ENCODE measurements at places on chromosomes 5 and 9.
A peak's percentile ranks its signal among the peaks of the same experiment; 100 is the strongest.

- no peak for DNase-seq
Measured at GRCh38 chr9:131125038-131125287, 423 bp upstream of the NUP214 start.

DNA sequence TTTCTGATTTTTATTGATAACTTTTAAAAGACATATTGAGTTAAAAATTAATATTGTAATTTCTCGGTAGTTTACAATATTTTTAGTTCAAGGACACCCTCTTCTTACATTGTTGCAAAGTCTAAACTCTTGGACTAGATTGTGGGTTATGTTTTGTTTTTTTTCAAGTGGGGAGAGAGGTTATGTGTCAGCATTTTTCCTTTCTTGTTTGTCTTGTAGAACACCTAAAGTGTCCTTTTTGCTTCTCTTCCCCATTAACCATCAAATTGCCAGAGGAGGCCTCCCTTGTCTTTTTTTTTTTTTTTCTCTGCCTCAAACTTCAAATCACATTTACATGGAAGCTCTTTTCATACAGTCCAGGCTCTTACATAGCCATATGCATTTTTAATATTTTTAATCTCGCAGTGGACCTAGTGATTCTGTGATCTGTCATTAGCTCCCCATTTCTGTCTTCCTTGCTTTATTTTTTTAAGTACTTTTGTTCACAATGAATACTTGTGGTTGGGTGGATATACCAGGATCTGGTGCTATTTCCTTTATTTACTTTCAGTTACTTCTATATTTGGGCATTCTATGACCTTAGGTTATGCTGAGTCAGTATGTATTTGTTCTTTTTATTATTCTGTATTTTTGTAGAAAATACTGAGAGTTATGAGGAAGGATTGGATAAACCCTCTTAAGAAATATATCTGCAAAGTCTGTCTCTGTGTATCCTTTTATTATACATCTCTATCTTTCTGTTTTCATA lies 2280.6 kb upstream of the ACO1 start:
- DNase-seq = no peak

DNA sequence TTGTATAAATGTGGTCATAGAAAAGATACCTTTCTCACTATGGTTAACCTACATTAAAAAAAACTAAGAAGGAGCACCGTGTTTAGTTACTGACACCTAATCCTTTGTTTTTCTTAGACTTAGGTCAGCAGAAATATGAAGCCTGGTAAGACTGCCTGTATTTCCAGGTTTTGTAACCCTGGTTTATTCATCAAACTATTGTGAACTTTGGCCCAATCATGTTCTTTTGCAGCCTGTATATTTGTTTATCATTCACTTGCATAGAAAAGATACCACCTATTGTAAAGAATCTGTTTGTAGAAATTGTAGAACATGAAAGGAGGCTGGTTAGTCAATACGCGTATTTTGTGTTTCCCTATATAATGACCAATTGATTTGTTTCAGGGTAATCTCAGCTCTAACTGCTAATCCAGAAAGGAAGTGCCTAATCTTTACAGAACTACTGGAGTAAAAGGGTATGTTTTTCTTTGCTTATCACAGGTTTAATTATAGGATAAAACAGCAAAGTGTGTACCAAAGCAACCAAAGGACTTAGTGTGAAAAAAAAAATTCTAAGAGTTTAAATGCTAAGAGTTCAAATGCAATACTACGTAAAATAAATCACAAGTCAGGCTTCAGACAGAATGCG lies 103.6 kb downstream of the LURAP1L start:
- DNase-seq = peak; percentile 64

GRCh38 chr5:106312360-106312759 lies 1358.4 kb downstream of the EFNA5 start:
- DNase-seq = no peak

GRCh38 chr5:143914756-143915155 lies 102.8 kb downstream of the HMHB1 start:
- no peak for DNase-seq

- DNase-seq = no peak
Measured at GRCh38 chr5:102762562-102763227, 7.6 kb downstream of the PAM start.

DNA sequence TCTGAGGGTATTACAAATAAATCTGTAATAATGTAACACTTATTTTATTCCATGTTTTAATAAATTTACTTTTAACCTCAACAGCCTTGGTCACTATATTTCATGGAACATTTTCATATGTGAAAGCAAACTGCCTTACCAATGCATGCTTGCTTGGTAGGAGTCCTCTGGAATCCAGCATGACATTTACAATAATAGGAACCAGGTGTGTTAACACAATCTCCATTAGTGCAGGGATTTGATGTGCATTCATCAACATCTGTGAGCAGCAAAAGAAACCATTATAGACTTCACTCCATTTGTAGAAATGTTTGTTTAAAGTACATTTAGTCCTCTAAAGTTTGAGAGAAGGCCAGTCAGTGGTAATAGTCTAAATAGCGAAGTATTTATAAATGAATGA lies 159.4 kb downstream of the FBN2 start:
- no peak for DNase-seq

- no peak for DNase-seq
Measured at GRCh38 chr5:158205992-158206391, 347.0 kb upstream of the CLINT1 start.

DNA sequence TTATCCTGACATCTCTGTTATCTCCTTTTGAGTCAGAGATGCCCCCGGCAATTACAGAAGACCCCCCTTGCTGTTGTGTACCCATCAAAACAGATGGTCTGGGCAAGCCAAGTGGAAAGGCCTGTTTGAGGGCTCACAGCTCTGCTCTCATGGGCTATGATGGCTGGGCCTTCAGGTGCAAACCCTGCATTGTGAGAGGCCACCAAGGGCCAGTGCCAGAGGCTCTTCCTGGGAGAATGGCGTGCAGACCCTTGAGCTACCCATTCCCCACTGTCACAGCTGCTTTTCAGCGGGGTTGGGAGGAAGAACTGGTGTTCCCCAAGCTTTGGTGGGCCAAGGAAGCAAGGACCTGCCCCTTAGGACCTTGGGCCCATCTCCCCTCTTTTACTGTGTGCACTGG lies 174.7 kb upstream of the PPP1R26 start:
- no peak for DNase-seq

GRCh38 chr5:32942225-32942989 lies 231.3 kb downstream of the NPR3 start:
- DNase-seq = peak; percentile 65

DNA sequence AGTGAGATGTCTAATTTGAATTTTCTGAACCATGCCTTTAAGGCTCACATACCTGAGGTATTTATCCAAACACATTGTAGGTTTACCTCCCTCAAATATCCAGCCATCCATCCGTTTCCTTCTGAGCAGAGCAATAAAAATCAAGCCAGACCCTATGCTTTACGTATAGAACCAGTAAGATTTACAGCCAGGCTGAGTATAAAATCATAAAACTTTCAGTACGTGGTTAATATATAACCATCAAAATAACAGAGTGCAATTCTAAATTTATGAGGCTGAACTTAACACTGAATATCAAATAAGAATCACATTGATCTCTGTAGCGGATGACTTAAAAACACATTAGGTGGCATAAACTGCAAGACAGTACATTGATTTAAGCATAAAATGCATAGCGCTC lies 877.9 kb upstream of the WWC1 start:
- DNase-seq = no peak

- peak; percentile 99 for DNase-seq
Measured at GRCh38 chr5:159094745-159095144, 5.0 kb downstream of the EBF1 start.

GRCh38 chr9:109039539-109039938 lies 26.2 kb upstream of the CTNNAL1 start:
- no peak for DNase-seq

DNA sequence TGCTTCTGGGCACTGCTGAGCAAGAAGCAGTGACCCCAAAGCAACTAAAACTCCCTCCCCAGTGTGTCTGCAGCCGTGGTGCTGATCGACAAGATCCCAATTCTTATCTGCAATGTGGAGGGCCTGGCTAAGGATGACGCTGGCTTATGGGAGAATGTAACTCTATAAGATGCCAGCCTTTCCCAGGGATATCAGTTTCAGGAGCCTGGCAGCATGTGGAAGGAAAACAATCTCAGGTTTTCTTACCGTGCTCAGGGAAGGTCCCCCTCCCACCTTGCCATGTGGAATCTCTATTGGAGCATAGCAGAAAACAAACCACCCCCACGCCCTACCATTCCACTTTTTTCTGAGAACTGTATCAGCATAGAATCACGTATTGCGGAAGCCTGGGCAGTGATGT lies 87.7 kb upstream of the PTPN3 start:
- no peak for DNase-seq

GRCh38 chr9:78439190-78439865 lies 142.4 kb downstream of the PSAT1 start:
- DNase-seq = peak; percentile 83

GRCh38 chr5:36661456-36662220 lies 55.2 kb downstream of the SLC1A3 start:
- DNase-seq = no peak

GRCh38 chr5:124935065-124935464 lies 188.6 kb upstream of the ZNF608 start:
- no peak for DNase-seq

DNA sequence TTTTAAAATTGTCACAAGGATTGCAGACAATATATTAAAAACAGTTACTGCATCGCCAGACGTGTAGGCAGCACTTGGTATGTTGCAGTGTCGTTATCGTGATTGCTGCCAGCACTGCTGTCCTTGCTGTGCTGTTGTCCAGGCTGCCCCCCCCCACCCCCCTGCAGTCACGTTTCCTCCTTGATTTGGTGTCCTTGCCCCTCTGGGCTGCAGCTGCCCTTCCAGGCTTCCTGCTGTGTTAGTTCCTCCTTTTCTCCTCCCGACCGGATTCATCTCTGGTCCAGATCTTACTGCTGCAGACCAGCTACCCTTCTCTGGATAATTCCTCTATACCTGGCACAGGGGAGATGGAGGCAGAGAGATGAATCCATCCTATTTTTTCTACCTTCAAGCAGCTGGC lies 298.9 kb downstream of the TRIM32 start:
- DNase-seq = no peak

GRCh38 chr5:42499016-42499415 lies 75.8 kb downstream of the GHR start:
- DNase-seq = peak; percentile 22

DNA sequence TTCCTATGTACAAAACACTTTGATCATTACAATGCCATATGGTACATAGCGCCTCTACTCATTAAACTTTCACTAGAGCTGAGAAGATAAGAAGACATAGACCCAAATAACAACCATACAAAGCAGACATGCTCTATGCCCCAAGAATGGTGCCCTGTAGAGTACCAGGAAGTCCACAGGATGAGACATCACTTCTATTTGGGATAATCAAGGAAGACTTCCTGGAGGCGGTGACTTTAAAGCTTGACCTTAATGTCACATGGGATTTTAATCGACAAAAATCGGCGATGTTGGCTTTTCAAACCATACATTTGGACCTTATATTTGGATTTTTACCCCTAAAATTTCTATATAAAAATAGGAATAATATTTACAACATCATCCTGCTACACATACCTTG lies 224.3 kb upstream of the MAP3K1 start:
- no peak for DNase-seq

- peak; percentile 83 for DNase-seq
Measured at GRCh38 chr9:114282926-114283325, 40.0 kb upstream of the ORM1 start.

DNA sequence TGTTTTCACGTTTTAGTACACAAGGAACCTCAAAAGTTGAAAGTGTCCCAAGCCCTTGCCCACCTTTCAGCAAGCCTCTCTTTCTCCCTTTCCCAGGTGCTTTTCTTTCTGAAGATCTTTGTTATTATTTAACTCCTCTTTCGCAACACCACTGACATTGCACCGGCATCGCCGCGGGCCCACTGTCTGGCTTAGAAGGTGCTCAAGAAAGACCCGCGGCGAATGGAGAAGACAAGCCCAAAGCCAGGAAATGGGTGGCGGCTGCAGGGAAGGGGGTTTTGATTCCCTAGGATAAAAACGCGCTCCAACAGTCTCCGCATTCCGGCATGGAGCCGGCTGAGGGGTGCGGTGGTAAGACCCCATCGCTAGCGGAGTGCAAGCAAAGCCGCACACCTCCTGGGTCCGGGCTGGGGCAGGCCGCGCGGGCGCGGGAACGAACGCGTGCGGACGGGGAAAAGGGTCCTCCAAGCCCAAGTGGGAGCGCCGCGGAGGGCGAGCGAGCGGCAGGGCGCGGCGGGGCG lies 404 bp upstream of the AFAP1L1 start:
- DNase-seq = peak; percentile 73

- no peak for DNase-seq
Measured at GRCh38 chr5:37495668-37496347, 116.7 kb downstream of the WDR70 start.

Data from MCF 10A (cell line).